NCI-H460 (cell line): ENCODE measurements at places on chromosomes 6 and 20. TPM values are rescaled to one million over a fixed set of nuclear protein-coding genes. Genes with fewer than 3 reads are reported as not detected.

DNA sequence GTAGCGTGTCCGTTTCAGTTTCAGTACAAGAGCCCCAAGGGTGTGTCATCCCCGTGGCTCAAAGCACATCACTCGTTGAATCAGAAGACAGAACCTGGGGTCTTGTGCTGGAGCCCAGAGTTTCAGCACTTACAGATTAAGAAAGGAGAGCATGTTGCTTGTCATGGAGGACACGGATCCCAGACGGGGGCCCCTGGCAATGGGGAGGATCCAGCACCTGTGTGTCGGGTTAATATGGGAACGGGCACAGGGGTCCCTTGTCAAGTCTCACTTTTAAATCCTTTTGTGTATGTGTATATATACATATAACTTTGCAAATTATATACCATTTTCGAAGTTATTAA, 23.4 kb downstream of the THBS2 start:
- DNase-seq, result no peak

GRCh38 chr6:75128878-75129570, 76.8 kb downstream of the COL12A1 start:
- no peak for DNase-seq

- DNase-seq, result no peak
Observed at GRCh38 chr6:24927985-24928745, 7.6 kb downstream of the RIPOR2 start.

DNA sequence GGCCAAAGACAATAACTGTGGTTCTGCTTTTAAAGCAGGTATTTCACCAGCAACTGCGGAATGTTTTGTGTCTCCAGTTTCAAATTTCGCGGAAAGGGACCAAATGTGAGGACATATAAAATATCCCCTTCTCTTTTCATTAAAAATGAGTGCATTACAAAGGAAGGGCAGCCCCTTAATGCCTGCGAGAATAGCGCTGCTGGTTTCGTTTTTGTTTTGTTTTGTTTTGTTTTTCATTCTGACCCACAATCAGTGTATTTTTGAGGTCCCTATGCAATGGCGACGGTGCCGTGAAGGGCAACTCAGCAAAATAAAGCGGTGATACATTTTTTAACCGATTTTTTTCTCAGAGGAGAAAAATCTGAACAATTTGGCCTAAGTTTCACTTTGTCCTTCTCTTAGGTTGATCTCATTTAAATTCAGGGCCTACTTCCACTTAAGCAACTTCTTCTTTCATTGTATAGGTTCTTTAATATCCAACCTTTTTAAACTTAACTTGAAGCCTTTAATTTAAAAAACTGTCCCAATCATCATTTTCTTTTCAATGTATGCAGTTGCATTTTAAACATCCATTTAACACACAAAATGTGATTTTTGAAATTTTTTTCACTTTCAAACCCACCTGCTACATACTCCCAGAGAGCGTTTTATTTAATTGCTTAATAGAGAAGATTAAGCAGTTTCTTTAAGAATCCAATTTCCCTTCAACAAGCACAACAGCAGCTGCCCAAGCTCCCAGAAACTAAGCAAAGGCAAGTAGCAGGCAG, 2.9 kb upstream of the HIVEP2 start:
- DNase-seq, result no peak

GRCh38 chr20:10297223-10297622, 78.6 kb downstream of the SNAP25 start:
- no peak for DNase-seq

GRCh38 chr6:127481628-127482027, 22.4 kb upstream of the KIAA0408 start:
- no peak for DNase-seq

DNA sequence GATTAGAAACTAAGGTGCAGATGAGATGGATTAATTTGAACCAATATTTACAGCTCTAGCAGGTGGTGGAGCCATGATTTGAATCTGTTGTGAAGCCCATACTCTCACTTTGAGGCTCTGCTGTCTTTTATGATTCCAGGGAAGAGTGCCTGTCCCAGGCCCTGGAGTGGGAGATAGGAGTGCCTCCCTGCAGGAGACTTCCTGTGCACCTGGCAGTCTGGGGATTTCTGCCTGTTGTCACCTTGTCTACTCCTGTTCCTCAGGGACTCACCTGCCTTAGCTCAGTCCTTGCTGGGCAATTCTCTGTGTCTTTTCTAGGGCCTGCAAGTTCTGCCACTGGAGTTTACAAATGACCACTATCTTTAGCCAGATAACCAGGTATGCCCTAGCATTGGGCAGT, 46.3 kb downstream of the SCAND1 start:
- no peak for DNase-seq

GRCh38 chr6:3446184-3446583, 10.7 kb downstream of the SLC22A23 start:
- no peak for DNase-seq

DNA sequence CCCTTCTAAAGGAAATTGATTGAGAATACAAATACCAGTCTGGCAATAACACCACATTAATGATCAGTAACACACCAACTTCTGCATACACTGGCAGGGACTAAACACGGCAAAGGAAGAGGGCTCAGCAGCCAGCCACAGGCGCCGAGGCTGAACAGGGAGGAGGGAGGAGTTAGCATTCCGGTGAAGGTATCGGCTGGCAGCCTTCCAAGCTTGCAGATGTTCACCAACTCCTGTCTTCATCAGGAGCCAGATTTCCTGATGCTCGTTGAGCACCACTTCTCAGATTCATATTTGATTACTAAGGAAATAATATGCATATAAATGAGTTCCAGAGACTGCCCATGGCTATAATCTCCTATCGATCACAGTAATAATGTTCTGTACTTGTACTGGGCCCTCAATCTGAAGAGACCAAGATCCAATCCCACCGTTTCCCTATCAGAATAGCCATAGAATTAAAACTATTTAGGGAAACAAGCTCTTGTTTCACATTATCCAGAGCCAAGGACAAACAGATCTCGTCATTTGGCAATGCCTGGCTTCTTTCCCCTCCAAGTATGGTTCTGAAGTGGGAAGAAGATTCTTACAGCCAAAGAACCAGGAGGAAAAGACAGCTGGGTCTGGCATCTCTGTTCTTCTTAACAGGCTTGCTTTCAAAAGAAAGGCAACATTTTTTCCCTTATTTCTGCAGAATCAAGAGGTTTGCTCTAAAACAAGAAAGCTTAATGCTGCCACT, 42.2 kb downstream of the GFOD1 start:
- no peak for DNase-seq

GRCh38 chr6:149138699-149139294, 178.7 kb upstream of the TAB2 start:
- DNase-seq, result no peak

- no peak for DNase-seq
Observed at GRCh38 chr20:38161412-38161774, 3.7 kb downstream of the TGM2 start.

DNA sequence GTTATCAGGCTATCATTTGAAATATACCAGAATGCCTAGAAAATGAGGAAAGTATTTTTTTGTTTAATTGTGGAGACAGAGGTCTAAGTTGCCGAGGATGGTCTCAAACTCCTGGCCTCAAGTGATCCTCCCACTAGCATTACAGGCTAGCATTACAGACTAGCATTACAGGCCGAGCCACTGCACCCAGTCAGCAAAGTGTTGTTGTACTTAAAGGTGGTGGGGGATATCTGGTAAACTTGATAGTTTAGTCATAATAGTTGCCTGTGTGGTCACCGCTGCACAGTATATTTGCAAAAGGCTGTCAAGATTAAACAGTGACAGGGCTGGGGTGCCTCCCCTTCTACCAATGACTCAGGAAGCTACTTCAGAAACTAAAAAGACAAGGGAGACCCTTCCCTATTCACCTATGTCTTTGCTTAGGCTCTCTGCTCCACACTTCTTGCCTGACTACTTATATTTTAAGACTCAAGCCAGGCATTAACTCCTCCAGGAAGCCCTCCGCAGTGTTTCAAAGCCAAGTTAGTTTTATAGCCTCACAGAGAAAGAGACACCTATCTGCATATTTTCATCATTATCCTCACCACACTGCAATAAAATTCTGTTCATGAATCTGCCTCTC, 3.1 kb upstream of the AKIRIN2 start:
- DNase-seq, result no peak

DNA sequence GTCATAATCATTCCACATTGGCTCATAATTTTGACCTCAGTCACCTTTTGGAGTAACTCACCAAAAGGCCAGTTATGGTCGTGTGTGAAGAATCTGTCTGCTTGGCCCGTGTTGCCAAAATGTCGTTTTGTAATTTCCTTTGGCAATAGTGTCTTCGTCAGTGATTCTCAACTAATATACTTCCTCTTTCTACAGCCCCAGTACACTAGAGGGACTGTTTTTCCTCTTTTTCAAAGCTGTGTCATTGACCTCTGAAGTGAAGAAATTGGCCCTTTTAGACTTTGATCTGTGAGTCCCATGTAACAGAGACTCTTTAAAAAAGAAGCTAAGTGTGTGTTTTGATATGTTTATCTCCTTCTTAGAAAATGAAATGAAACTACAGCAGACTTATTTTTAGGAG, 5.2 kb downstream of the FOXO3 start:
- no peak for DNase-seq

DNA sequence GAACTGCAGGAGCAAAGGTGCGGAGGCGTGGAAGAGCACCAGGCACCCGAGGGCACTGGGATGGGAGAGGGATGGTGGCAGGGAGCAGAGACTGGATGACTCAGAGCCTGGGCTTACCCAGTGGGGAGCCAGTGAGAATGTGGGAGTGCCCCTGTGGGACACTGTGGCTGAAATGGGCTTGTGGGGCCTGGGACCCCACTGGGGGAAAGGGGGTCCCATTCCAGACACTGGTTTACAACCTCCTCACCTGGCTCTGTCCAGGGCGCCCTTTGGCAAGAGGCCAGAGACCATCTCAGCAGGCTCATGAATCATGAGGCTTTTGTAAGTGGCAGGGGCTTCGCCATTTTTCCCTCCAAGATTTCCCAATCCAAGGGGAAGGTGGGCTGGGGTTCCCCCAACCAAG, 124.0 kb upstream of the MAFB start:
- no peak for DNase-seq

DNA sequence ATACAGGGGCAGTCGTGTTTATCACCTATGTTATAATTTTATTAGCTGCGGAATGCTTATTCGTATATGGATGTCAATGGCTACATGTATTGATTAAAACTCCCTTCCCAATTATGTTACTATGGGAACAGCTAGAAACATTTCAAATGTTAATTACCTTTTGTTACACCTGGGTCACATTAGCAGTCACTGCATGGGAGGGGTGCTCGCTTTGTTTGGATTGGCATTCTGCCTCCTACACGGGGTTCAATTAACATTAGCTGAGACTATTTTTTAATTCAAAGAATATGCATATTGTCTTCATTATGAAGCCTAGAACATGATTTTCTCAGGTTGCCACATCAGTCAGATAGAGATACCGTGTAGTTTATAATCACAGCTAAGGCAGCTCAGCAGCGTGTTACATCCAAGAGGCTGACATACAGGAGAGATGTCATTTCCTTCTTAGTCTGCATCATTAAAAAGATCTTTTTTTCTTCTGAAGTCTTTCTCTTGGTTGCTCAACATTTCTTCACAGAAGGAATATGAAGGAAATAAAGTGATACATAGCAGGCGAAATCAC, 76.2 kb upstream of the RPS6KA2 start:
- no peak for DNase-seq

- no peak for DNase-seq
Observed at GRCh38 chr6:7218406-7218988, 94.5 kb downstream of the SSR1 start.

GRCh38 chr6:49784272-49784671, 2.8 kb downstream of the PGK2 start:
- no peak for DNase-seq

- DNase-seq, result no peak
Observed at GRCh38 chr6:111566873-111567517, 38.7 kb downstream of the TRAF3IP2 start.

DNA sequence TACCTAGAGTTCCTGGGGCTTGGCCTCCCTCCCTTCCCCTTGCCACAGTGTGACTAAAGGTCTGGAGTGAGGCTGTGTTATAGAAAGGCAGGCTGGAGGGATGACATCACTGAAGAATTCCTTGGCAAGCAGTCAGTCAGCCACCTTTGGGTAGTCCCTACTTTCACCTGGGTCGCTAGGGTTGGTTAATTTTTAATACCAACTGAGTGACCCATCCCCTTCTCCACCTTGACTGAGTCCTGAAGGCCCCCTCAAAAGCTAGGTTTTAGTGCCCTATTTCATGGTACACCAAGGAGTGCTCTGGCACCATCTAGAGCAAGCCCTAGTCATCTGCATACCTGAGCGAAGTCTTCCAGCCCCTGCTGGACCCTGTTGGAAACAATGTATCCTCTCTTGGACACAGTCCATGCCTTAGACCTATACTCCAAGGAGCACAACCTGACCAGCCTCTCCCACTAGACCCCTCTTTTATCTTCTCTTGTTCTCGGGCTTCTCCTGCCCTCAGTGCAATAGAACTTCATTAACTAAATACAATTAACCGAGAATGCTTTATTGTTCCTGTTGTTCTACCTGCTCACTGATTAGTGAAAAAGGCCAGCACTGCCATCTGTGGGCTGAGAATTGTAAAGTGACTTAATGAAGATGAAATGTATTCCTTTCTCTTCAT, 44.6 kb downstream of the RIN2 start:
- no peak for DNase-seq

GRCh38 chr6:71420693-71421328, 132.2 kb downstream of the OGFRL1 start:
- peak; percentile 91 for DNase-seq

DNA sequence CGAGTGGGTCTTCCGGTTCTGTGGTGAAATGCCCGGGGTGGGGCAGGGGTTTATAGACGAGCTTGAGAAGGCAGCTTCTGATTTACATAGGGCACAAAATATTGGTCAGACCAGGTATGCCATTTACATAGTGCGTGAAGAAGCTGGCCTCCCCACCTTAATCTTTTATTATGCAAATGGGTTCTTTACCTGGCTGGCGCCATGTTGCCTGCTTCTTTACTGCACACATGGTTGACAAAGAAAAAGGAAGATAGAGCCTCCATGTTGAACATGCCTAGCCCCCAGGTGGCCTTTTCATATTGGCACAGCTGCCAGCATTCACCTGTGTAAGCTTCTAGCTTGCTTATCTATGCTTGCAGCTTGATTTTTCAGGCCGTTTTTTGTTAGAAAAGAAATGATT, 276.2 kb downstream of the PHACTR1 start:
- no peak for DNase-seq

DNA sequence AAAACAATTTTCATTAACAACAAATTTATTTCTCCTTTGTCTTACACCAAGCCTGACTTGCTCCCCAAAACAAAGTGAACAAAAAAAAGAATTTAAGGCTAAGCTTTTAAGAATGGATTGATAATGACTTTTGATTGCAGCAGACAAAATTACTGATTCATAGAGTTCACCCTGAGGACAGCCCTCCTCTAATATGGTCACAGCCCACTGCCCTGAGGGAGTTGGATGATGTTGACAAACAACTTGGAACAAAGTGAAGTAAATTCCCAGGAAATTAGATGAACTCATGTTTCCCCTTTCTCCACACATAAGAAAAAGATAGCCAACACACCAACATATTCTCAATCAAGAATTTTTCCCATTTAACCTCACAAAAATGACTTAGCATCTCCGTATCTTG, 7.7 kb upstream of the ISM1 start:
- no peak for DNase-seq

The RUNX2 gene
- total RNA-seq, result 0.06 and 0.10 TPM in 2 replicates

The ALDH8A1 gene
- 0.20 TPM in 1 of 2 replicates, not detected in the other for total RNA-seq

The FAM83C gene
- total RNA-seq, result not detected in 2 replicates

The MLN gene
- total RNA-seq, result not detected in 2 replicates

The RIPOR2 gene
- 0.06 and 0.27 TPM in 2 replicates for total RNA-seq

The TCP1 gene
- total RNA-seq, result 203 and 233 TPM in 2 replicates

The WFDC10B gene
- not detected in 2 replicates for total RNA-seq

The OLIG3 gene
- 0.12 TPM in 2 replicates for total RNA-seq

The CDH26 gene
- 0.22 TPM in 1 of 2 replicates, not detected in the other for total RNA-seq
